ENCODE measurements at places on chromosomes 1 and 21. TPM values are rescaled to one million over a fixed set of nuclear protein-coding genes. Genes with fewer than 3 reads are reported as not detected.
A peak's percentile ranks its signal among the peaks of the same experiment; 100 is the strongest.

Gene DMBX1
- not detected for total RNA-seq

Gene CD160
- total RNA-seq = 3.2 TPM

GRCh38 chr1:155900161-155900560 lies 11.0 kb downstream of the RIT1 start:
- no peak for DNase-seq

GRCh38 chr1:154760469-154760933 lies 109.6 kb downstream of the KCNN3 start:
- DNase-seq = peak; percentile 84

GRCh38 chr1:101165954-101166353 lies 70.9 kb upstream of the S1PR1 start:
- no peak for DNase-seq

DNA sequence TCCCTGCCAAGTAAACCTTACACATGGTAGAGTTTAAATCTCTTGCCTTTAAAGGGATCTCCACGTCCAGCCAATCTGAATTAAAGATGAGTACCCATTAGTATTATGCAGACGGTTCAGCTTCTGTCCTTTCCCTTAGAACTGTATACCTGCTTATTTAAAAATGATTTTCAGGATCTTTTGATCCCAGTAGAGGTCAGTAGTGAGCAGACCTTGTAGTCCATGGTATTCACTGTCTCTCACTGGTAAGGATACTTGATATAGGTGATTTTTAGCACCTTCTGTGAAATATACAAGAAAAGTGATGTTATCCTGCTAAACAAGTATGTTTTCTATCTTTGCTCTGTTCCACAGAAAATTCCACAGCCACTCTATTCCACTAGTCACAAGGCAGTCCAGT lies 1211.6 kb upstream of the ADGRL4 start:
- no peak for DNase-seq

GRCh38 chr1:152112101-152112884 lies 3.0 kb downstream of the TCHH start:
- DNase-seq = peak; percentile 22

GRCh38 chr21:46544824-46545223 lies 60.1 kb downstream of the S100B start:
- DNase-seq = no peak

Gene F13B
- total RNA-seq = not detected

DNA sequence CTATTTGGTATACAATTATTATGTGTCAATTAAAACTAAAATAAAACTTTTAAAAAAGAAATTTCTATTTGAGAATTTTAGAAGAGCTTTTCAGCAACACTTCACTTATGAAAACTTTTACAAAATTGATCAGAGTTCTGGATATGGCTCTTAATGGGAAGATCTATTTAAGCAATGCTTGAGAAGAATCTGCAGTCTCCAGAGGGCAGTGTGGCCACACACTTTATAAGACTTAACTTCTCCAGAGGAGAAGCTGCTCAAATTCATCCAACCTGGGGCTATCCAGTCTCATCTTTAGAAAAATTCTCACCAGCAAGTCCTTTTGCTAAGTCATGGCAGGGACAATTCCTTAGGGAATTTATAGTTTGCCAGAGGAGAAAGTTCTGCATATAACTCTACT lies 25.2 kb upstream of the AGO1 start:
- DNase-seq = no peak

- DNase-seq = no peak
These were observed 81.9 kb upstream of the TRABD2B start for GRCh38 chr1:48079096-48079495.

Gene RIIAD1
- total RNA-seq = not detected

DNA sequence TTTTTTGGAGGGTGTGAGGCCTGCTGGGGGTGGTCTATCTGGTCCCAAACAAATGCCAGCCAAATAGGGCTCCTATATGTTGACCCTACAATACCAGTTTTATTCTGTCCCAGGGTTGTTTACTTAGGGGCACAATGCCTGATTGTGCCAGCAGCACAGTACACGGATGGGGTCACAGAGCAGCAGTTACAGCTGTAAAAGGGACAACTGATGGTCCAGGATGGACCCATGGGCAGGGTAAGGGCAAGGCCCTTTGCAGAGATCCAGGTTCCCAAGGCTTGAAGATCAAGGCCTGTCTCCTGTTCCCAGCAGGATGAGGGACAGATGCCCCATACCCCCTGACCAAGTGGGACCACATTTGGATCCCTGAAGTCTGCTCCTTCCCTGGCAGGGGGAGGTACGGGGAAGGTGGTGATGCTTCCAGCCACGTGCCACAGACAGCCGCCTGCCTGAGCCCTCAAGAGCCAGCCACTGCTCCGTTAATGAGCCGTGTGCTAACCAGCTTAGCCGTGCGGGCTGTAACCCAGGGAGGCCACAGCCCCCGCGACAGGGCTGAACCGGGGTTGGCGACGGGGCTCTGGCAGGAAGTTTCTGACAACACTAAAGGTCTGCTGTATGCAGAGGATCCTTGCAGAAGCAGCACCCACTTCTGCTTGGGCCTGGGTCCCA lies 18.2 kb downstream of the SLC6A9 start:
- no peak for DNase-seq

All from CD8-positive, alpha-beta T cell (primary cell).